Eye (tissue), 1 donor: ENCODE measurements at places on chromosomes 7 and 10.
A peak's percentile ranks its signal among the peaks of the same experiment; 100 is the strongest.

GRCh38 chr7:35036361-35037171, 719 bp downstream of the DPY19L1 start:
- peak; percentile 88 for DNase-seq

DNA sequence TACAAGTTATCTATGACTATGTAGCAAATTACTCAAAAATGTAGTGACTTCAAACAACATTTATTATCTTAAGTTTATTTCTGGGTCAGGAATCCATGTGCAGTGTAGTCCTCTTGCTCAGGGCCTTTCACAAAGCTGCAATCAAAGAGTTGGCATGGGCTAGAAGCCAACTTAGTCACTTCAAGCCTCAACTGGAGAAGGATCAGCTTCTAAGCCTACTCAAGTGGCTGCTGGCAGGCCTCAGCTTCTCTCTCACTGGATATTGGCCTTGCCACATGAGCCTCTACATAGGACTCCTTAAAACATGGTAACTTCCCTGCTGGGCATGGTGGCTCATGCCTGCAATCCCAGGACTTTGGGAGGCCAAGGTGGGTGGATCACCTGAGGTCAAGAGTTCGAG, 5.0 kb upstream of the NFE2L3 start:
- no peak for DNase-seq

DNA sequence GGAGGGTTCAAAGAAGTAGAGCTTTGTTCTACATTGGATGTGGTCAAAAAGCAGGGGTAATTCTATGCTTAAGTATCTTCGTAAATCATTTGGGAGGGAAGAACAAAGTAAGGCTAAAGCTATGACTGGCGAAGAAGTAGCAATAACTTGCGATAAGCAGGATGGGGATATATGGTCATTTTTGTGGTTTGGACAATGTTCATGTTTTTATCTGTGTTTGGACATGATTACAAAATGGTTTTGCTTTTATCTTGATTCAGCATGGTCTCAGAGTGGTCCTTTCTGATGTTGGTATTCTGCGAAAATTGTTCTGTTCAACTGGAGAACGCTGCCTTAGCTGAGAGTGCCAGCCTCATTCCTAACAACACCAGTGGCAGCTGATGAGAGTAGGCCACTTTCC, 208.8 kb downstream of the SEMA3A start:
- no peak for DNase-seq

DNA sequence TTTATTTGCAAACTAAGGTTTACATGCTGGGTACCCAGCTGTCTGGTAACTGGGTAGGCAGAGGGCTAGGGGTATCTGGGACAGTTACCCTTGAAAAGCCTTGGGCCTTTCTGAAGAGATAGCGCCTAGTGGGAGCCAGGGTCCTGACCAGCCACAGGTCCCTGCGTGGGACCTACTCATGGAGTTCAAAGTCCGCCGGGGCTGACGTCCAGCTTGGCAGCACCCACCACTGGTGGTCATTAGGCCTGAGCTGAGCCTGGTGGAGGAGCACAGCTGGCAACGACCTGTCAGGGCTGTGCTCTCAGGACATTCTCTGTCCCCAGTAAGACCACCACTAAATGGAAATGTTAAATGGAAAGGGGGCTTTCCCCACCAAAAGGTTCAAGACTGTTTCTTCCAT, 20.0 kb downstream of the GUSB start:
- DNase-seq: no peak

DNA sequence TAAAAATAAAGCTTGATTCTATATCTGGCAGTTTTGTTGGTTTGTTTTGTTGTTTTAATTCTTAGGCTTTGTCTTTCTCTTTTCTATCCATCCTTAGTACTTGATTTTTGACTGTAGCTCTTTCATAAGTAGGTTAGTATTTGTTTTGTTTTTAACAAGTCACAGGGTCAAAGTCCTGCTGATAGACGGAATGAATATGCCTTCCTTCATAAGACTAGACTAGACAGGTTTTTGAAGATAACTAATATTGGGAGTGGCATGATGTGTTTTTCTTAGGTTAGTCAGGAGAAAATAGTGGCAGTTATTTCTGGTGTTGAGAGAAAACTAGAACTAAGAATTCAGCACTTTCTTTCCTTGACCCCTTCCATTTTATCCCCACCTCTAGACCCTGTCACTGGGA, 50.4 kb downstream of the CASD1 start:
- DNase-seq: no peak

- no peak for DNase-seq
These were observed 420.9 kb upstream of the MGMT start for GRCh38 chr10:129046065-129046681.

- peak; percentile 89 for DNase-seq
These were observed at the start of gene CH25H for GRCh38 chr10:89207181-89207800. Gene CH25H (minus strand): TSS chr10:89207317. CDS start chr10:89207292, 25 bp downstream.

- no peak for DNase-seq
These were observed 753.2 kb downstream of the DNAJB9 start for GRCh38 chr7:109322833-109323232.

- DNase-seq: no peak
These were observed 9.9 kb upstream of the TM9SF3 start for GRCh38 chr10:96596422-96597407.

DNA sequence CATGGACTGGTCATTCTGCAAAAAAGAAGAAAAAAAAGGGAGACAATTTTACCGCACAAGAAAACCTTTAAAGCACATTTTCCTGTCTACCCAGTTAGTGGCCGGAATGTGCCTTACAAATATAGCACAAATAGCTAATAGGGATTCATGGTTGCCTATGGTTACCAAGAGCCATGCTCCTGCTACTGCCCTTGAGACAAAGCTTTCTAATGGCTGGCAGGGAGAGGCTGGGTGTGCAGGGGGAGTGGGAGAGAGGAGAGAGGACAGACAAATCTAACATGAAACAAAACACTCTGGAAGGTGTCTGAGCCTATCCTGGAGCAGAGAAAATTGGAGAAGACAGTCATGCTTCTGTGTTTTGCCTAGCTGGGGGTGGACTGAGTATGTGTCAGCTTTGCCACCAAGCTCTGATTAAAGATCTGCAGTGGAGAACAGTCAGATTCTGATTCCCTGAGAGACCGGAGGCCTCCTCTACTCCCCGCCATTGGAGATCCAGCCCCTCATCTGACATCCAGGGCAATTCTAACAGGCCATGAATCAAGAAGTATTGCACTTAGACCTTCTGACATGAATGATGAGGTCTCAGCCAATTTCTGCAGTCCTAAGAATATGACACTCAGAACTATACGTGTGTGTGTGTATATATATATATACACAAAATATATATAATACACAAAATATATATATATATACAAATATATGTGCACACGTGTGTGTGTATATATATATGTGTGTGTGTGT, 80.2 kb downstream of the PRTFDC1 start:
- peak; percentile 86 for DNase-seq

DNA sequence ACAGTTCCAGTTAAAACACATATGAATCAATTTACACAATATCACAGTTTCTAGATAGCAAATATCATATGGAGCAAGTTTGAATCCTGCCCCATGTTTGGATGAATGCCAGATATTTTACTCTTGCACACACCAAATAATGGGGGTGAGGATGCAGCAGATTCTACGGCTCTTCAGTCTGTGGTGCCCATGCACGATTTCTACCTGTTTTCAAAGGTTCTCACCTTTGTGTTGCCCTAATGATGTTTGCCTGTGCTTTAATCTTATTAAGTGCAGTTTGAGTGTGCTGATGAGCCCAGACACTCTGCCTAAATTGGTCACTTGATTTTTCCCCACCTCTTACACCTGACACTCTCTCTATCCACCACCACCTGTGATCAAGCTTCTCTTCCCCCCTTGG, 119.6 kb downstream of the NPY start:
- DNase-seq: no peak

DNA sequence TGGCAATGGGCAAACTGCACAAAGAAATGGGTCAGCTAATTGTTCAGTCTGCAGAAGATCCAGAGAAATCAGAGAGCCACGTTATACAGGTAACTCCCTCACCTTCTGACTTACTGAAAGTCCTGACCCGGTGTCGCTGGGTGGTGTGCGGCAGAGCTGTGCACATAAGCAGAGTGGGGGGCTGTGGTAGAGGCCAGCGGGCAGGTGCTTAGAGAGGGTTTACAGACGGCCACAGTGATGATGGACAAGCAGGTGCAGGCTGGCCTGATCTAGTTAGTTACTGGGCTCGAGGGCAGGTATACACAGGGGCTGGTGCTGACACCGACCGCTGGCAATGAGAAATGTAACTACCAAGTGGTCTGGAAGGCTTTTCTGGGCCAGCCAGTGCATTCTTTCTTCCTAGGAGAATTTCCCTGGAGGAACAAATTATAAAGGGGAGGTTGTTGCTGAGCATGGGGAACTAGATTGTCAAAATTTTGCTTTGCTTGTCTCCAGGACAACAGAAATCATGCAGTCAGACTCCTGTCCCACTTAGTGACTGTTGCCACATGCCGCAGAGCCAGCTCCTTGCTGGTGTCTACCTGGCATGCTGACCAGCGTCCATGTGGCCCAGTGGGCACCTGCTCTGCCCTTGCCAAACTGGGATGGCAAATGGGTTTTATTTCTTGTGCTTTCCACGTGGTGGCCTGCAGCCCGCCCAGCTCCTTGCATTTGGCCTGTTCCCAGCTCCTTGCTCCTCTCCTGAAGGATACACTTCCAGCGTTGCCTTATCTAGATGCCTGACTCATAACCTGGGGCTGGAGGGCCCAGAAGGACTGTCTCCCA, 28.8 kb downstream of the DENND10 start:
- DNase-seq: no peak

DNA sequence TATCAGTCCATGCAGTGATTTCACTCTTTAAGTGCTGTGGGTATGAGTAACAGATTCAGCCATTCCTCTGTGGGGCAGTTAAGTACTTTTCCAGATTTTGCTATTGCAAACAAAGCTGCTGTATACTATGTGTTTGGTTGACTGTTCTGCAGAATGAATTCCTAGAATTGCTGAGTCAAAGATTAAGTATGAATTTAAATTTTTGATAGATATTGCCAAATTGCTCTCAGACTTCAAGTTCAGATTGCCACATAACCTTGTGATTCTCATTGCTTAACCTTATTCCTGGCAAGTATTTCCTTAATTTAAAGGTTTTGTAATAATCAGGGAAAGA, 21.6 kb upstream of the SAR1A start:
- peak; percentile 33 for DNase-seq

- DNase-seq: no peak
These were observed 12.0 kb upstream of the AGR2 start for GRCh38 chr7:16816824-16817223.

DNA sequence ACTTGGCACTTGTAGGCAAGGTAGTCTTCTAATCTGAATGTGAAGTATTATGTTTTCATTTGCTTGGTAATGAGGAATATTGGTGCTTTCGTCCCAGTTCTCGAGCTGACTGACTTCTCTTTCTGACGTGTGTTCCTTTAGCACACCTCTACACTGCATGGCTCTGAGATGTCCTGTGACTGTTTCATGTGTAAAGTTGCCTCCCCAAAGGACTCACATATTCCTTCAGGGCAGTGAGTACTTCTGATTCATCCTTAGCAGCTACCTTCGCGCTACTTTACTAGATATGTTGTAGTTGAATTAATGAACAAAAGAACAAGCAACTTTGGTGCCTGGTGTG, 113.7 kb downstream of the EGFR start:
- no peak for DNase-seq

DNA sequence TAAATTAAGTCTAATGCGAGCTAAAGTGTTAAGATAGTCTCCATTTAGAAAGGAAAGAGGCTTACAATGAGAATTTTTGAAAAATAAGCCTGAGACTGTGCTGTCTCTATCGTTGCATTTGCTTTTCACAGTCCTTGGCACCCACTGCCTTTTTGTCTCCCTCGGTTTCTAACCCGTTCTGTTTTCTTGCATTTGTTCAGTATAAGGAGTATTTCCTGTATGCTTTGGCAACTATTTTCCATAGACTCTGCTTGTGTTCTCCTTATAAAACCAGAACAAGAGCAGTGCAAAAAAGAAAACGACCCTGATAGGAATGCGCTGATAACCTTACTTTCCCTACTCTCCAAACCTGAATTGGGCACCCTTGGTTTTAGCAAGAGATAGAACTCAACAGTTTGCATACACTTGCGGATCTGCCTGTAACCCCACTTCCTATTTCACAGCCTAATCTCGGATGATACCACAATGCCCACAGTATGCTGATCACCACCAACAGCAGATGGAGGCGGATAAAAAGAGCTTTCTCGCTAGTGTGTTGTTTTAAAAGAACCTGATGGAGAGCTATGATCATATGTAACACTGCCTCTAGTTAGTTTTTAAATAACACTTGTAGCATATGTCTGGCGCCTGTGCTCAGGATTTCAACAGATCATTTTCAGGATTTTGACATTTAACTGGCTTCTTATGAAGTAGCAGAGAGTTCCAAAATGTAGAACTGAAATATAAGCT, 1.6 kb upstream of the ARHGAP12 start:
- no peak for DNase-seq

GRCh38 chr10:53601260-53601875, 828.8 kb upstream of the MBL2 start:
- DNase-seq: peak; percentile 70

- no peak for DNase-seq
These were observed 69.4 kb downstream of the ARMH3 start for GRCh38 chr10:101986624-101986971.

DNA sequence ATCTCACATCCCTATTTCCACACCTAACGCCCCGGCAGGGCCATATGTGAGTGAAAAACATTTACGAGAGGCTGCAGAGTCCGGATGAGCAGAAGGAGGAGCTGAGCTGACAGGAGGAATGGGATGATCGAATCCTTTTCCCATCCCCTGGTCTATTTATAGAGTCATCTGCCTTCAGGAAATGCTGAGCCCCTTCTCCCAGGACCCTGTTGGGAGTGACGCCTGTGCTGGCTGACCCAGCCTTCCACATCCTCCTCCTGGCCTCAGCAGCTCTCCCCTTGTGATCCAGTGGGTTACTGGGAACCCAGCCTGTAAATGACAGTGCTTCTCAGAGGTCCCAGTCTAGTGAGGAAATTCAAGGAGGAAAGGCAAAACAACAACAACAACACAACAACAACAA, 16.6 kb downstream of the DENND2A start:
- no peak for DNase-seq

DNA sequence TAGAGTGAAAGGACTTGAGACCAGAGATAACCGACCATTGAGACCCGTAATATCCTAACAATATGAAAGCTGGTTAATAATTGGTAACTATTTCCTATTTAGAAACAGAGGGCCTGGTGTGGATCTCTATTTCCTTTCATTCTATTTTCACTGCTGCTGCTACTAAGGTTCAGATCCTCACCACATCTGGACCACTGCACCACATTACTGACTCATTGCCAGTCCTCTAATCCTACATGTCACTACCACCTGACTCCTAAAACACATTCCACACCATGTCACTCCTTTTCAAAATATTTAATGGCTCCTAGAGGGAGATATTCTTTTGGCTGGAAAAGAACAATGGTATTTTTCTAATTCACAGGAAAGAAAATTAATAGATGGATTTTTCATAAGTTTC, 6.4 kb downstream of the USP54 start:
- DNase-seq: no peak

- DNase-seq: no peak
These were observed 763 bp upstream of the RALA start for GRCh38 chr7:39622609-39623008.
